ENCODE measurements at places on chromosomes 16 and 17.

GRCh38 chr16:1494711-1495110 is 1.6 kb downstream of the TELO2 start:
- no peak for DNase-seq

DNA sequence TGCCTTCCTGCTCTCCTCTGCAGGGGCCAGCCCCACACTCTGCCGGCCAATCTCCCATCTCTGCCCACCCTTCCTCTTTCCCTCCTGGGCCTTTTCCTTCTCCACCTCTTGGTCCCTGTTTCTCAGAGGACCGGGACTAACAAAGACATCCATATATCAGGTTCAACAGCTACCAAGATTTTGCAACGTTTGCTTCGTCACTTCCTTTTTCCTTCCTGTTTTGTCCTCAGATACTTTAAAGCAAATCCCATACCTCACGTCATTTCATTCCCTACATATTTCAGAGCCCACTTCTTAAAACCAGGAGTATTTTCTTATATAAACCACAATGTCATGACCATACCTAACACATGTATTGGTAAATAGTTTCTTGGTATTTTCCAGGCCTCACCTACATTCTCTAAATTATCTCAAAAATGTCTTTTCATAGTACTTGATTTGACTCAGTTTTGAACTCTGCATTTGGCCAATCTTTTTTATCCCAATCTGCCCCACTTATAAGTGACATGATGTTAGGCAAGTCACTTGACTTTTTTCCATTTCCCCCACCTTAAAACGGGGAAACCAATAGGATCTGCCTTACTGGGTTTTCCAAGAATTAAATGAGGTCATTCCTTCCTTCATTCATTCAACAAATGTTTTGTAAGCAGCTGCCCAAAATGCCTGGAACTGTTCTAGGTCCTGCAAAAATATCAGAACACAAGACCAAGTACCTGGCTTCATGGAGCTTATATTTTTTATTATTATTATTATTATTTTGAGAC is 7.2 kb upstream of the USP10 start:
- peak; percentile 72 for DNase-seq

DNA sequence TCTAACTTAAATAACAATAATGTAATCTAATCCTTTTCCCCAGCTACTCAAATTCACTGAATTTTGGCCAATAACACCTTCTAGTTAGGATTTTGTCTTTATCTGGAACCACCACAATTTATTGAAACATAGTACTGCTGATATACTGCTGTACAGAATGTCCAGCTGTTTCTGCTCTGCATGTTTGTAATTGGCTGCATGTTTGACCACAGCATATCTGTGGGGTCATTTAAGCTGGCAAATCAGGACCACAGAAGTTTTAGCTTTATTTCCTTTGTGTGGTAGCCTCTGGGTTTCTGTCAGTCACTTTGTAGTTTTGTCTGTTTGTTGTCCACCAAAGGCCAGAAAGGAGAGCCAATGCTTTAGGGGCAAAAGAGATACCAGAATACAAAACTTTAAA is 22.2 kb upstream of the RAB11FIP4 start:
- no peak for DNase-seq

- no peak for DNase-seq
These were observed 2.6 kb downstream of the SRCIN1 start for GRCh38 chr17:38602956-38603785.

DNA sequence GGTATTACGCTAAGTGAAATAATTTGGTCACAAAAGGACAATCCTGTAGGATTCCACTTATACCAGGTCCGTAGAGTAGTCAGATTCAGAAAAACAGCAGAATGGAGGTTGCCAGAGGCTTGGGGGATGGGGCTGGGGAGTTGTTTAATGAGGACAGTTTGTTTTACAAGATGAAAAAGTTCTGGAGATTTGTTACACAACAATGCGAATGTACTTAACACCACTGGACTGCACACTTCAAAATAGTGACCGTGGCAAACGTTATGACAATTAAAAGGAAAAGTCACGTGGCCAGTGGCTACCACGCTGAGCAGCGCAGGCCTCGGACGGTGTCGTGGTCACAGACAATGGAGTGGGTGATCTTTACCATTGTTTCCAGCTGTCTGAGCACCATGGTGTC is 338.1 kb downstream of the SEC14L1 start:
- peak; percentile 0 for DNase-seq

DNA sequence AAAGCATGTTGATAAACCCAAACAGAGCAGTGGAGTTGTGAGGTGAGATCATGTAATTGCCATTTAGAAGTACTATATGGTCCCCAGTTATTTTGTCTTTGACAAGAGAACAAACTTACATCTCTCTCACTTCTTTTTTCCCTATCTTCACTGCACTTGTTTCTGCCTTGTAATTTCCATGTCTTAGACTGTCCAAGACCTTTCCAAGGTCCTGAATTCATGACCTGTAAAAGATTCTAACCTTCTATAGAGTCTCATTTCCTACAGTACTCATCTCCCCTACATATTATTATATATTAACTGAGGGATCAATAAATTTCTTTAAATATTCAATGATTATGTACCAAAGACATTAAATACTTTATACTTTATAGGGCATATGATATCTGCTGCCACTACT is 295.3 kb upstream of the KIF2B start:
- DNase-seq, result no peak

GRCh38 chr17:40167685-40168261 is 9.5 kb upstream of the RAPGEFL1 start:
- DNase-seq, result no peak

GRCh38 chr16:58503166-58503862 is 3.4 kb downstream of the NDRG4 start:
- DNase-seq, result no peak

DNA sequence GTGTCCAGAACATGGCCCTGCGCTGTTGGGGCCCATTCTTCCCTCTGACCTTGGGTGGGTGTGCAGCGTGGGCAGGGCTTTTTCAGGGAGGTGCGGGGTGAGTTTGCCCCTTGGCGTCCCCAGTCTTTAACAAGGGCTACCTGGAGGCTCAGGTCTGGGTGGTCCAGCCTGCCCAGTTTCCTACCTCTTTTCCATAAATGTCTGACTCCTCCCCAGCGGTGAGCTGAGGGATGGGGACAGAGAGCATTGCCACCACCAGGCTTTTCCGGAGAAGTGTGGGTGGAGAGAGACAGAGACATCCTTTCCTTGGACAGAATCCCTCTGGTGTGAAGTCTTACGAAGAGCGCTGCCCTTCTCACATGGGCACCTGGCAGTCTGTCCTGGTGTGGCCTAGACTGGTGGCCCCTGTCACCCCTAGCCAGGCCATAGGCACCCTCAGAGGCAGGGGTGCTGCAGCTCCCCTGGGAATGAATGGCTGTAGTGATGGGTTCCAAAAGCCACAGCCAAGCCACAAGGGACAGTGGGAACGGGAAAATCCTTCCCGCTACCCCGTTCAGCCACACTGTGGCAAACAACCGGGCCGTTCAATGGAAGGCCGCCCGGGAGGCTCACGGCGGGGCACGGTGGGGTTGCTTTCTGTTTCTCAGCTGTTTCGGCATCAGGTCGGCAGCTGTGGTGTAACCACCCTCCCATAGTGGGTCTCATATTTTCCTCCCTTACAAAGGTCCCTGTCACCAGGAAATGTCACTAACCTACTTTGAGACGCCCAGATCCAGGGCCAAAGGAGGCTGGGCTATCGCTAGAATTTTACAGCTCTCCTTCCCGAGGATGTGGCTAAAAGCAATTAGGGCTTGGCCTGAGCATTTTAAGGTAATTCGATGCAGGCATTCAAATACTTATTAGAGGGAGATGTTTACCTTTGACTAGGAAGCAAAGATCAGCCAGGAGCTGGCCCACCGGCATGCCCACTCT is 61.9 kb upstream of the GSE1 start:
- no peak for DNase-seq

DNA sequence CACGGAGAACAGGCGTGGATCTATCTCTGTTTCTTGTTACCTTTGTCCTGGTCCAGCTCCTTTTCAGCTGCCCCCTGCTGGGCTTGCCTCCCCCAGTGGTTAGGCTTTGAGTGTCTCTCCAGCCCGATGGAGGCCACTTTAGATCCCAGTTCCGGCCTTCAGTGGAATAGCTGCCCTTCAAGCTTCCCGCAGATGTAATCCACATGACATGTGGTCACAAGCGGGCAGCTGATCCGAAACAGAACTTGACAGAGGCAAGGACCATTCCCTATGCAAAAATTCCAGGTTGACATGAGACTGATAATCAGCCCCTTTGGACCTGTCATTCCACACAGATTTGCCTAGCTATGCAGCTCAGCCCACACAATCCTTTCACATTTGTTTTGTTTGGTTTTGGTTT is 40.6 kb upstream of the AQP8 start:
- no peak for DNase-seq

DNA sequence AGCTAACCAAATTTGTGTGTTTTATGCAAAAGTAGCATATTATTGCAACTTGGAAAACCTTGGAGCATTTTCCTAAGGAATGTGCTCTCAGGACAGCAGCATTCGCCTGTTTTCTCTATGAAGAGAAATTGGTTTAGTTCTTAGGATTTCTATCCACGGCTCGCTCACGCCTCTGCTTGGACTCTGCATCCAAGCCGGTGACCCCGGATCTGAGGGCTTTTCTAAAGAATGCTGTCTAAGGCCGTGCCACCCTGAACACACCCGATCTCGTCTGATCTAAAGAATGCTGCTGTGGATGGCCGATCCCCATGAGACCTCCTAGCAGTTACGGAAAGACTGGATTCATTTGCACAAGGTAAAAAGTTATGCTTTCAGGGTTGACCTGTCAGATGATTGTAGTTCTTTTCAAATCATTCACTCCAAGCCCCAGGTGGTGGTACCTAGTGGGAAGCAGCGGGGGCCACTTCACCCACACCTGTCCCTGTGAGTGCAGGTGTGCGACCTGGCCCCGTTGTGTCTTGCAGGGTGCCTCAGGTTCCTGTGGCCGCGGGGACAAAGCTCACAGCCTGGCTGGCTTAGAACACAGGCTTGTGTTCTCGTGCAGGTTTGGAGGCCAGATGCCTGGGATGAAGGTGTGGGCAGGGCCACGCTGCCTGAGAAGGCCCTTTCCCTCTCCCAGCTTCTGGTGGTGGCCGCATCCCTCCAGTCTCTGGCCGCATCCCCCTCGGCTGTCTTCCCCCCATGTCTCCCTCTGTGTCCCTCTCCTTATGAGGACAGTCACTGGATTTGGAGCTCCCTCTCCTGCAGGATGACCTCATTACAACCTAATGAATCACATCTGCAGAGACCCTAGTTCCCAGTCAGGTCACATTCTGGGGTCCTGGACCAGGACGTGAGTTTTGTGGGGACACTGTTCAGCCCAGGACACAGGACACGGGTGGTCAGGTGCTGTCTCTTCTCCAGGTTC is 71.1 kb downstream of the BANP start:
- no peak for DNase-seq

DNA sequence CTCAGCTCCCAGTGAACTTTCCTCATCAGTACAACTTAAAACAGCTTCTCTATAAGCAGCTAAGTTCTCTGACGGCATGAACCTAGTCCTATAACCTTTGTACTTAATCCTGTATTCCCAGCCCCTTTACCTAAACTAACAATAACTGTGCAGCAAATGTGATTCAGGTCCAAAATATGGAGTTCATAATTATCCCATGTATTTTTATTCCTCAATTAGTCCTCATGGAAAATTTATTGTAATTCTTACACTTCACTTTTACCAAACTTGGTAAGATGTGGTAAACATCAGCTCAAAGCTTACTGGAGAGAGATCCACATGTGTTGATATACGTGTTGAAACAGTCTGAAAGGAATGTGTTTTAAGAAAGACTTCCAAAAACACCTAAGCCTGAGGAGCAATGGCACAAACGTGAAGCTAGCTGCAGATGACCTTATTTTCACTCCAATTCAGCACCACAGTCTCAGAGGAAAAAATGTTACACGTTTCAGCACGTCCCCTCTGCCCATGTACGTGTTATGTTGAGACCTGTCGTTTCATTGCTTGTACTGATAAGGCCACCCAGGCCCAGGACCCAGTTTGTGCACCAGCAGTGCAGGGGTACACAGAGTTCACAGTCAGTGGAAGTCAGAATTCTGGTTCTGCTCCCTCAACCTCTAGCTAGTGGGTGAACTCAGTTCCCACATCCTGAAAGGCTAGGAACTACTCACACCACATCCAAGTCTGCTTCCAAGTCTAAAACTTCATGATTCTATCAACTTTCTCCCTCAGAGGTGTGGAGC is 7.1 kb downstream of the USP31 start:
- DNase-seq, result no peak

DNA sequence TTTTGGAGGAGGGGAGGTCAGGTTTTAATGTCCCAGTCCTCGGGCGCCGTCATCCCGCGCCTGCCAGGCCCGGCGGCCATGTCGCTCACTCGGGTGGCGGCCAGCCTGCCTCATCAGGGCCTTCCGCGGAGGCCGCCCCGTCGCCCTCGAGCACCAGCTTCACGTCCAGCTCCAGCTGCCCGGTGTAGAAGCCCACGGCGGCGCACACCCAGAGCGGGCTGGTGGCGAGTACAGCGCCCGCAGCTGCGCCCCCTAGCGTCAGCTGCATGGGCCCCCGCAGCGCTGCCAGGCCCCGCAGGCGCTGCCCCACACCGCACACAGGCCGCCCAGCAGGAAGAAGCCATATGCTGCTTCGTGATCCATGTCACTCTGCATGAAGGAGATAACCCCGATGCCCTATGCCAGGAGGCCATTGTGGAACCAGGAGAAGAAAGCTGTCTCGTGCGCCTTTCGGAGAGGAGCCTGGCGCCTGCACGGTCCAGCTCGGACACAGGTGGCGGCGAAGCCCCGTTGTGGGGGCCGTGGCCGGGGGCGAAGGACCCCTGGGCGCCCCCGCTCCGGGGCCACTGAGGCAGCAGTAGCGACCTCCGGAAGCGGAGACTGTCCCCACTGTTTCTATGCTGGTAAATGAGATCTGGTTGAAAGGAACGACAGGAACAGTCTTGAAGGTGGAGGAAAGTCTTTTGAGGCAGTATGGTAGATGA is 9.6 kb downstream of the AP2B1 start:
- no peak for DNase-seq

DNA sequence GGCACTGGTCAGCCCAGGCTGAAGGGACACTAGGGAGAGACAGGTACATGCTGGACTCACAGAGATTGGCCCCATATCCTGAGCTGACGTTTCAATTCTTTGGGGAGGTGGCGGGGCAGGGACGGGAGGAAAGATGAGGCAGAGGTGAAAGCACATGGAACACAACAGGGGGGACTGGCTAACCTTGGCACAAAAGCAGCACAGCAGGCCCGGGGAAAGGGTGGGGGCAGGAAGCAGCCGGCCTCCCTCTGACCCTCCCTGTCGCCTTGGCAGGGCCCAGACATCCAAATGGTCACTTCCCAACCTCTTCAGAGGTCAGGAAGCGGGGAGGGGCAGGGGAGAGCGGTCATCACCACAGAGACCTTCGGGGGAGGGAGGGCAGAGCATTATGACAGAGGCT is 6.6 kb downstream of the VAT1 start:
- DNase-seq, result no peak

DNA sequence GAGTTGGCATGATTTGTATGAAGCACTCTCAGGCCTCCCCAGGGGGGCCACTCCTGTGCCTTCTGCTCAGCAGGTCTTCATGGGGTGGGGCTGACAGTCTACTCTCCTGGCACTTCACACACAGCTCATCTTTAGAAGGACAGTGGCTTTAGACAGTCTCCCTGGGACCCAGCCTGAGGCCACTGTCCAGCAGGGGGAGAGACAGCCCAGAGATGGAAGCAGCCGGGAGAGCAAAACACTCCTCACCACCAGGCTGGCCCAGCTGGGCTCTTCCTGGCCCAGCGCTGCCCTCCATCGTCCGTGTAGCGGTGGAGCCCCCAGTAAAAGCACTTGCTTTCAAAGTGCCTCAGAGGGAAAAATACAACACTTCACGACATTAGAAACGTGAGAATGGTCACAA is 62.0 kb upstream of the CRHR1 start:
- DNase-seq, result no peak

GRCh38 chr17:37360632-37361031 is 15.2 kb upstream of the C17orf78 start:
- peak; percentile 29 for DNase-seq

- no peak for DNase-seq
These were observed 48.2 kb downstream of the CCDC42 start for GRCh38 chr17:8696426-8696825.
